Smooth muscle cell of the brain vasculature (primary cell): ENCODE measurements at places on chromosomes 12 and 14.

DNA sequence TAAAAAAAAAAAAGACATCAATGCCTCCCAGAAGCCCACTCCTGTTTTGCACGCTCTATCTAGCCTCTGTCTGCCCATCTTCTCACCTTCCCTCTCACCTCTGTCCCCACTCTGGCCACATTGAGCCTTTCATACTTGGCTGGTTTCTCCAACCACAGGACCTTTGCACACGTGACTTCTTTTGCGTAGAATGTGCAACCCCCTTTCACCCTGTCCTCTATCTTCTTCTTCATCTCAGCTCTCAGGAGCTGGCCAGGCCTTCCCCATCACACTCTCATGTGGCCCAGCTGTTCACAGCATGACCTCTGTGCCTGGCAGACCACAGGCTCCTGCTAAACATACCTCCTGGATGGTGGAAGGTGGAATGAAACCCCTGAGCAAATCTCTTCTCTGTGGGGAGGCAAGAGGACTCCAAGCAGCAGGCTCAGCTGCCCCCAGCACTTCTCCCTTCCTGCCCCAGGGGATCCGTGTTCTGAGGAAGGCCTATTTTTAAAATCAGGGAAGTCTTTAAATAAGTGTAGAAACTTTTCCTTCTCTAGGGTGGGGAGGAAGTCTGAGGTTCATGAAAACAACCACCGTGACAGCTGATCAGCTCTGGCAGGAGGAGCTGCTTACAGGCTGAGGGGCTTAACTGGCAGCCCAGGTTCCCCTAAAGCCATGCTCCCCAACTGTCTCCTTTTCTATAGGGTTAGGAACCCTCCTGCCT, 11.6 kb downstream of the HVCN1 start:
- DNase-seq = peak; percentile 50

- DNase-seq = no peak
Observed at GRCh38 chr14:104284107-104284592, 145.8 kb downstream of the KIF26A start.

- no peak for DNase-seq
Observed at GRCh38 chr14:22509751-22510300, 79.2 kb downstream of the DAD1 start.

- no peak for DNase-seq
Observed at GRCh38 chr12:92288561-92288960, 142.9 kb upstream of the BTG1 start.

DNA sequence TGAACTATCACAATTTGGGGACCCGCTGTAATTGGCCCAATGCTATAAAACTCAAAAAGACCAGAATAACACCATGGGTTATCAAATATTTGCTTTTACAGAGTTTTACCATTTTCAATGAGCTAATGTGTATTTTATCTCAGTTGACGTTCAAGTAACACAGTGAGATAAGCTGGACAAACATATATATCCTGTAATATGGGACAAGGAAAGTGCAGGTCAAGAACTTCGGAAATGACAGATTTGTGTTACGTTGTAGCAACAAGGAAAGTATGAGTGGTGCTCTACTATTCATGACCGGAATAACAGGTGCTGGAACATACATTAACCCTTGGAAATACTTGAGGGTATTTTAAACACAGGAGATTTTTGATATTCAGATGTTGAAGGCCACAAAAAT, 566.4 kb upstream of the FLRT2 start:
- no peak for DNase-seq

- DNase-seq = no peak
Observed at GRCh38 chr12:104258476-104259067, 43.0 kb downstream of the TXNRD1 start.

DNA sequence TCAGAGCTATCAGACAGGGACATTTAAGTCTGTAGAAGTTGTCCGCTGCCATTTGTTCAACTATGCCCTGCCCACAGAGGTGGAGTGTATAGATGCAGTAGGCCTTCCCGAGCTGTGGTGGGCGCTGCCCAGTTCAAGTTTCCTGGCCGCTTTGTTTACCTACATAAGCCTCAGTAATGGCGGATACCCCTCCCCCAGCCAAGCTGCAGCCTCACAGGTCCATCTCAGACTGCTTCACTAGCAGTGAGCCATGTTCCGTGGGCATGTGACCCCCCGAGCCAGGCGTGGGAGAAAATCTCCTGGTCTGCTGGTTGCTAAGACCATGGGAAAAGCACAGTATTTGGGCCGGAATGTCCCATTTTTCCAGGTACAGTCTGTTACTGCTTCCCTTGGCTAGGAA, 165.9 kb downstream of the MIPOL1 start:
- DNase-seq = no peak

- no peak for DNase-seq
Observed at GRCh38 chr14:105857220-105857825, 330.9 kb downstream of the TMEM121 start.
